ENCODE measurements at places on chromosomes 7 and 10. TPM values are rescaled to one million over a fixed set of nuclear protein-coding genes. Genes with fewer than 3 reads are reported as not detected.

ALKBH4 gene
- 9.5 TPM for total RNA-seq

CCDC172 gene
- total RNA-seq = not detected

LBX1 gene
- total RNA-seq = 0.12 TPM

GRCh38 chr7:112050250-112050881, 155.8 kb downstream of the DOCK4 start:
- DNase-seq = no peak

BTAF1 gene
- total RNA-seq = 52.8 TPM

ZNF735 gene
- not detected for total RNA-seq

Data from NCI-H460 (cell line).